ENCODE measurements at places on chromosomes 7 and 10.

DNA sequence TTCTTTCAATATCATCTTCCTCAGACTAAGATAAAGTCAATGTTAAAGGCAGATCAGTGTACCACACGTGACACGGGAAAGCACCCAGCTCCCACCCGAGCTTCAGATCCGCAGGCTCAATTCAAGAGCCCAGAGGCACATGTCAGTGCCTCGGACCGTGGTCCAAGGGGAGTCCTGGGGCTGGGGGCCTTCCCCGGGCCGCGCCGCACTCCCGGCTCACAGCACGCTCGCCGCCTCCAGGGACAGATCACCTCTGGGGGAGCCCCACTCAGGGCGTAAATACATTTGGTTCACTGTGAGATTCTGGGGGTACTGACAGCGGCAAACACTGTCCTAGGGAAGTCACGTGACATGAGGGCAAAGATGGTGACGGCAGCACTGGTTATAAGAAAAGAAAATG, 10.8 kb downstream of the BNIP3 start:
- no peak for DNase-seq

GRCh38 chr10:93300981-93301380, 181.2 kb downstream of the MYOF start:
- DNase-seq: no peak

DNA sequence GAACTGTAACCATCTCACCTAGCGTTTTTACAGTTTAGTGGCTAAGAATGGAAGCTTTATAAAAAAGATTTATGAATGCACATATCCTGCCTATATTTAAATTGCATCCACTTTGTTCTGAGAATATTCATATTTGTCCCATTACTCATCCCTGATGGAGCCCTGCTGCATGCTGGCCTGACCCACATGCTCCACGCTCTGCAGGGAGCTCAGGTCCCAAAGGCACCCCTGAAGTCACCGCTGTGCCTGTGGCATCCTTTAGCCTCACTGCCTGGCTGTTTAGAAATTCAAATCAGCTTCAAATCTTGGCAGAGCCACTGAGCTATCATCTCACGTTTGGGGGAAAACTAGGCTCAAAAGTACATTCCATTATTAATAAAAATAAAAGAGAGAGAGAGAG, 24.4 kb downstream of the C10orf90 start:
- DNase-seq: peak; percentile 61

- no peak for DNase-seq
Measured at GRCh38 chr7:155187061-155187785, 110.5 kb upstream of the INSIG1 start.

DNA sequence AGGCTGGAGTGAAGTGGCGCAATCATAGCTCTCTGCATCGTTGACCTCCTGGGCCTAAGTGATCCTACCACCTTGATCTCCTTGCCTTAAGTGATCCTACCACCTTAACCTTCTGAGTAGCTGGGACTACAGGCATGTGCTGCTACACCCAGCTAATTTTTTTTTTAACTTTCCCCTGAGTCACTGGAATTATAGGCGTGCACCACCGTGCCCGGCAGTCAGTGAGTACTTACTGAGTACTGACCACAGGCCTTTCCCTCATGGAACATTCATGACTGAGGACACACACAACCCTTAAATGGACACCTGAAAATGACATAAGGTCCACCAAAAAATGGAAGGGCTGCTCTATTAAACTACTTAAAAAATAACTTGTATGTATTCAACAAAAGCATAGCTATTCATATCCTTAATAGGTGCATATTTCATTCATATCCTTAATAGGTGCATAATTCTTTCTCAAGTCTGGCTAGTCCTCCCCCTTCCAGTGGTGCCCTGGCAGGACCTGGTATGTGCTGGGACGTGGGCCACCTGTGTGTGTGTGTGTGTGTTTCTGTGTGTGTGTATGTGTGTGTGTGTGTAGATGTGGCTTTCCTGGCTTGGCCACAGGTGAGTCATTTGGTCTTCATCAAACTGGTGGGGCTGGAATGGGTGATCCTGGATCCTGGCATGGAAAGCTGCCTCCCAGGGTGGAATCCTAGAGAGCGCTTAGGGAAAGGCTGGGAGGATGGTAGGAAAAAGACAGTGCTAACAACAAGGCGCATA, 3.5 kb downstream of the FAM180A start:
- peak; percentile 93 for DNase-seq

DNA sequence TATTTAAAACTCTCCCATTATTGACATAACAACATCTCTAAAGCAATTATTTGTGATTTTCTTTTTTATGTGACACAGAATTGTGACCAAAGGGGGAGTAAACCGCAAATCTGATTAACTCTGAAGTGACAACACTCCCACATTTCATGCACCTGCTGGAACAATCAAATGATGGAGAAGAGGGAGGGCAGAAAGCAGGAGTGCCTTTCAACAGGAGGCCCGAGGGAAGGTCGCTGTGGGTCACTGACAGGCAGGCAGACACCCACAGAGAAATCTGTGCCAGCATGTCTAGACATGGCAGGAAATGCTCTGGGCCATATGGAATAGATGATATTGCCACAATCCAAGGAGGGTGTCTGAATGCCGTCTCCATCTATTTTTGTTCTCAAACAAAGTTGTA, 247.3 kb downstream of the DOCK4 start:
- no peak for DNase-seq

DNA sequence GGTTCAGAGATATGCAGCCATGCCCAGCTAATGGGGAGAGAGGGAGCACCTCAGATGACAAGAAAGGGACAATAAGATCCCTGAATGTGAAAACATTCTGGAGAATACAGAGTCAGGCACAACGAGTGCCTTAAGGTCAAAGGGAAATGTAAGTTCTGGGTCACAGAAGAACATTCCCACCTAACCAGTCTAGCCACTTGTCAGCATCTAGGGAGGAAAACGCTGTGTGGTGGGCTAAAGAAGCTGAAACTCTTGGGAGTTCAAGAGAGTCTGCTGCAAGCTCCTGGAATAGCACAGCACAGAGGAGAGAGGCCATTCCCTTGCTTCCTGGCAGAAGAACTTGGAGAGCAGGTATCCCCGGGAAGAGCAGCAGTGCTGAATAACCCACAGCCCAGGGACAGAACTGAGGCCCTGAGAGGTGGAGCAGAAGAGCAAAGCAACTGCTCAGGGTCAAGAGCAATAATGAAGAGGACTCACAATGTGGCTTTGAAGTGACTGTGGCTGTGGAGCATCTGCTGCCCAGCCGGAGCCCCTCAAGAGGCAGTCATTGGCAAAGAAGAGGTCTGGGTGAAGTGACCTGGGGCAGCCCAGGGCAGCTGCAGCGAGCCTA, 182.3 kb downstream of the NPSR1 start:
- DNase-seq: no peak

- DNase-seq: no peak
Measured at GRCh38 chr10:20492447-20492846, 404.7 kb downstream of the NEBL start.

DNA sequence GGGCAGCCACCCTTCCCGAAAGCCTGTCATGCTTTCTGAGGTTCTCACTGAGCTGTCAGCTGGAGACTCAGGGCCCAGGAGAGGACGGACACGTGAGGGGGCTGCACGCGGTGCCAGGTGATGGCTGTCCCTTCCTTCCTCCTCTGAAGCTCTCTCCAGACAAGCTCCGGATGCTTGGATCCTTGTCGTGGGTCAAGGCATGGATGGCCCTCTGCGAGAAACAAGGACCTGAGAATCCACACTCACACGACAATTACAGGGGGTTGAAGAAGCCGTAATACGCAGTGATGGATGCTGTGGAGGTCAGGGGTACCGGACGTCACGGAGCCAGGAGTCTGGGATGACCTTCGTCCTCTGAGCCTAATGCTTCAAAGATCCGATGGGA, 170.3 kb downstream of the USP6NL start:
- DNase-seq: no peak

DNA sequence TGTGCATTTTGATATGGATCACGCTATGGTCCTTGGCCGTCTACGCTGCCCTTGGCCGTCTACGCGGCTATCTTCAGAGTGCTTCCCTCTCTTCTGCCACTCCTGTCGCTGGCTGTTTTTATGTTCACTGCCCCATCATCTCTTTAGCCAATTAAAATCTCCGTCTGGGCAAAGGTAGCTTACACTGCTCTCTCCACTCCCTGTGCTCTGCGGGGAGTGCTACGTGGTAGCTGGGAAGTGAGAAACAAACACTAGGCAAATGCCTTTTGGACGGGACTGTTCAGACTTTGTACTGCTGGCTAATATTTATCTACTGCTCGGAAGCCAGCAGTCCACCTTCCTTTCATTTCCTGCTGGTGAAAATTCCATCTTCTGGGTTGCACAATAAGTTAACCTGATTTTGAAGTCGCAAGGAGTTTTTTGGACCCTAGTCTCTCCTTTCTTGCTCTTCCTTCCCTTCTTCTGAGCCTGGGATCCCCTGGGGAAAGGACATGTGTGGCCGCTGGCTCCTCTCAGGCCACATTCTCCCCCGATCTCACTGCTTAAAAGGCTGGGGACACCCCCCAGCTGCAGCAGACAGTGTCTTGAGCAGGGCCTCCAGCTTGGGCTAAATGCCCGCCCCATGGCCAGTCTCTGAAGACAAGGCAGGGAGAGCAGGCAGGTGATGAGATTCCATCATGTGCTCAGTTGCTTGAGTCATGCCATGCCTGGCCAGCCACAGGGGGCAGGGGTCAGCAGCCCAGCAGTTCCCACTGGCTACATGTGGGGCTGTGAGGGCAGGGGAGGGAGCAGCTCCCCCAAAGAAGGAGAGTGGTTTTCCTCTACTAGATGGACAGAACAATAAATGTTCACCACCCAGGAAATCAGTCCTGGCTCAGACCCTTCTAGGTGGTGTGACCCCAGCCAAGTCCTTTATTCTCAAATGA, 25.5 kb upstream of the RBM33 start:
- peak; percentile 57 for DNase-seq

- DNase-seq: no peak
Measured at GRCh38 chr7:121575194-121575765, 179.2 kb upstream of the FAM3C start.

DNA sequence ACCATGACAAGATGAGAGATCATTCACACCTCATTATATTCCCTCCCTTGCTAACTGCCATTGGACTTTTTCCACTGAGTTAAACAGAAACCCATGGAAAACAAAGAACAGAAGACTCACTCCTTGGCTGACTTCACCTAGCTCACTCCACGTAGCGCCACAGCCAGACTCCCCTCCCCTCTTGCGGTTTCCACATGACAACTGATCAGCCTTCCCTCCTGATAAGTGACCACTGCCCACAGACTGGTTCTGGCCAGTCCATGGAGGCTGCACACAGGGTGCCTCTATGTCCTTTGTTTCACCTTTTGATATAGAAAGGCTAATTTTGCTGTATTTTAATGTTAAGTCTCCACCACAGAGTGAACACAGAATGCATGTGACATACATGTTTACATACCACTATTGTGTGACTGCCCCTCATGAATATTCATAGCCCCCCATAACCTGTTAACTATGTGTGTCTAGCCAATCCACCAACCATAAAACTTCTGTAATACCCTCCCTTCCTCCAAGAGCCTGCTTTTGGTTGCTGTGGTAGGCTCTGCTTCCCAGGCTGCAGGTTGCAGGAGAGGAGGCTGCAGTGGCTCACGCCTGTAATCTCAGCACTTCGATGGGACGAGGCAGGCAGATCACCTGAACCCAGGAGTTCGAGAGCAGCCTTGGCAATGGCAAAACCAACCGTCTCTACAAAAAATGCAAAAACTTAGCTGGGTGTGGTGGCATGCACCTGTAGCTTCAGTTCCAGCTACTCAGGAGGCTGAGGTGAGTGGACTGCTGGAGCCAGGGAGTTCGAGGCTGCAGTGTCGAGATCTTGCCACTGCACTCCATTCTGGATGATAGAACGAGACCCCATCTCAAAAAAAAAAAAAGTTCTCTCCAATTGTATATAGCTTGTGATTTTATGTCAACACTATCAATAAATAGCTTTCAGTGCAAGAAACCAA, 10.0 kb upstream of the IFIT5 start:
- DNase-seq: peak; percentile 32

DNA sequence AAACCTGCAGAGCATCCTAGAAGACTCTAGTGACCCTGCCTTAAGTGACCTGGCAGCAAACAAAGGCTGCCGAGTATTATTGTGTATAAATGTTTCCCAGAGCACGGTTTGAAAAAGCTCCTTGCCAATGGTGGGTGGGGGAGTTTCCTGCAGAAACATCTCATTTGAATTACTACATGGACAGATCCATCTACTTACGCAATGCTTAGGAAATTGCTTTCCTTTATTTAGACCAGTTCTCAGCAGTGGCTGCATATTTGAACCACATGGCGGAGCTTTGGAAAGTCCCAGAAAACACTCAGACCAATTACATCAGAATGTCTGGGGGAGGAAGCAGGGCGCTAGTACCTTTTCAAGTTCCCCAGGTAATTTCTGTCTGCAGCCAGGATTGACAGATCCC, 560.9 kb downstream of the SDK1 start:
- DNase-seq: peak; percentile 9

- no peak for DNase-seq
Measured at GRCh38 chr7:64885520-64886240, 17.4 kb upstream of the ZNF273 start.

DNA sequence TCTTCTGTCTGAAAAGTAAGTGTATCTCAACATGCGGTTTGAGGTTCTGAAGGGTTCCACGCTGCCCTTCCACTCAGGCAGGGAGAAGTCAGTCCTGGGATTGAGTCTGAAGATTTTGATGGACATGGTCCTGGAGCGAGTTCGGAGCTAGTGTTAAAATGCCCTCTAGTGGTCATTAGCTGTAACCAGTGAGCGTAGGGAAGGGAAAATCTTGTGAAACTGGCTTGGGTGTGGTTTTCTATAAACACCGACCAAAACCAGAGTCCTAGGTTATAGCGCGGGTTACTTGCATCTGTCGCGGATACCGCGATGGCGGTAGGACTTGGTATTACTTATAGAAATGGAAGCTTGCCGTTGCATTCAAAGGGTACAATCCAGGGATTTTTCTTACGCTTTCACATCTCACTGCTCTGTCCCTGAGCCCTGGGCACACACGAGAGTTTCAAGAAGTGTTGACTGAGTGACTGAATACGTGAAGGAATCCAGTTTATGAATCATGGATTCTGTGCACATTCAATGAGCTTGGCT, 348.2 kb upstream of the C7orf33 start:
- DNase-seq: peak; percentile 58

DNA sequence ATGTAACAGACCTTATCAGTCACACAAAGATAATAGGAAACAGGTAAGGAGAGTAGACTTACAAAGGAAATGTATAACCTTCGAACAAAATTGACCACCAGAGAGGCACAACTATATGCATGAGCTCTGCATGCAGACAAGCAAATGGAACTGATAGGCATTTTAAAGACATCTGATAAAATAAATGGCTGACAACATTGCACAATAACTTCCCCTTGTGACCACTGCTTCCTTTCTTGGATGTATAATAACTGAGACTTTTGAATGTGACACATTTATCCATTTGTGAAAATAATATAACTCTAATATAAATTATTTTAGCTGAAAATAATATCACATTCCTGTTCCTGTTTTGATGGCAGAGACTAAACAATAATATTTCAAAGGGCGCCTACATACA, 654.2 kb upstream of the STEAP1 start:
- DNase-seq: no peak

- DNase-seq: no peak
Measured at GRCh38 chr7:11491811-11492210, 340.2 kb downstream of the THSD7A start.

GRCh38 chr10:129716881-129717280, 247.2 kb downstream of the EBF3 start:
- DNase-seq: no peak

- DNase-seq: peak; percentile 46
Measured at GRCh38 chr10:126872768-126873167, 32.5 kb upstream of the DOCK1 start.

- DNase-seq: peak; percentile 72
Measured at GRCh38 chr10:5977471-5978229, at the start of gene IL15RA. TSS of gene IL15RA (minus strand) at chr10:5977543. CDS start at chr10:5977492, 51 bp downstream.

- no peak for DNase-seq
Measured at GRCh38 chr7:48351900-48352299, 180.6 kb downstream of the ABCA13 start.

GRCh38 chr10:132503581-132504421, 33.8 kb upstream of the INPP5A start:
- DNase-seq: no peak
